ENCODE measurements at places on chromosomes 2 and 18.

- no peak for DNase-seq
Observed at GRCh38 chr2:217114117-217114516, 254.3 kb upstream of the TNP1 start.

- DNase-seq = no peak
Observed at GRCh38 chr2:241228081-241228859, 39.8 kb downstream of the ANO7 start.

GRCh38 chr2:96353606-96354101 is 18.1 kb downstream of the NCAPH start:
- DNase-seq = no peak

DNA sequence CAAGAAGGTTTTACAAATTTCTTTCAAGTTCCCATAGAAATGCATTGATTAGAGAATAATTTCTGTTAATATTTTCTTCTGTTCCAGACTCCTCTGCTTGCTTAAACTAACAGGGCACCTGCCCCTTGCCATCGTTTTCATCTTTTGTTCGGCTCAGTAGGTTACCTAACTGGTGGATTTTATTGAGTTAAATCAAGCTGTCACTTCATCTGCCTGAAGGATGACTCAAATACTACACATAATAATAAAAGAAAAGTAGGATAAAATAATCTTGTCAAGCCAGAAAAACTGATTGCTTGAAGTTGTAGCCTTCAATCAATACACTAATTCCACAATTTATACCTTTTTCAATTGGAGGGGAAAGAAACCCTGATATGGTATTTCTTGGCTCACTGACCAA is 234.0 kb downstream of the NR4A2 start:
- DNase-seq = peak; percentile 54

- DNase-seq = no peak
Observed at GRCh38 chr18:5455674-5456073, 88.1 kb downstream of the EPB41L3 start.

DNA sequence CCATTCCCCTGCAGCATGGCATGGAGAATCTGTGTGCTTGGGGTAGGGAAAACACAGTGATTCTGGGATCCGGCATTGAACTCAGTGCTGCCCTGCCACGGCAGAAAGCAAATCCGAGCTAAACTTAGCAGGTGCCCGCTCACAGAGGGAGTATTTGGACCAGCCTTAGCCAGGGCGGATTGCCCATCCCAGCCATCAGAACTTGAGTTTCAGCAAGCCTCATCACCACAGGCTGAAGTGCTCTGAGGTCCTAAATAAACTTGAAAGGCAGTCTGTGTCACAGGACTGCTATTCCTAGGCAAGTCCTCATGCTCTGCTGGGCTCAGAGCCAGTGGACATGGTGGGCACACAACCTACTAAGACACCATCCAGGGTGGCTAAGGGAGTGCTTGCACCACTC is 86.2 kb upstream of the YPEL5 start:
- DNase-seq = no peak
